ENCODE measurements at places on chromosomes 6 and 20. TPM values are rescaled to one million over a fixed set of nuclear protein-coding genes. Genes with fewer than 3 reads are reported as not detected.

LAMP5 gene
- total RNA-seq, result 0.18 TPM

SULF2 gene
- 1.9 TPM for total RNA-seq

TTK gene
- total RNA-seq, result 35.9 TPM

CCR6 gene
- not detected for total RNA-seq
